ENCODE measurements at places on chromosomes 5 and 9. TPM values are rescaled to one million over a fixed set of nuclear protein-coding genes. Genes with fewer than 3 reads are reported as not detected.

DNA sequence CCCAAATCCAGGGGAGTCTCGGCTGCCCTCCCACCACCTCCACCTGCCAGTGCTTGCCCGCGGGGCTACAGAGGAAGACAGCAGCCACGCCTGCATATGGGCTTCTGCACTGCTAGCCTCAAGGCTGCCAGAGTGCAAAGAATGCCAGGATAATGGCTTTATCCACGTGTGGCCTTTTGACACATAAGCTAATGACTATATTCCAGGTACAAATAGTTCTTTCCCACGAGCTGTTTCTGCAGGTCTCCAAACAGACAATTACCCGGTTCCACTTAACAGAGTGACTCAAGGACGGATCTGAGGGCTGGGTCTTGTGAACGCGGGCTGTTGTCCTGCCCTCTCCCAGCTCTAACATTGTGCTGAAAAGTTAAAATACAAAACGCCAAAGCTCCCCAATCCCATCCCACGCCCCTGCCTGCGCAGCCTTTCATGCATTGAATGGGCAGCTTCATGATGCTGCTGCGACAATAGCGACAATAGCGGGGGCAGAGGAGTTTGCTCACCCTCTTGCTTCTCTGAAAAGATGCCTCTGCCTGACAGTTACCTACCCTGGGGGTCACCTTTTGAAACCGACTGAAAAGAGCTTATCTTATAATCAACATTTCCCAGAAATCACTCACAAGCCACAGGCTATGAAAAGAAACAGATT is 39.1 kb upstream of the MSH3 start:
- no peak for DNase-seq

- no peak for DNase-seq
These were observed 94.3 kb upstream of the LRRTM2 start for GRCh38 chr5:138969323-138970002.

DNA sequence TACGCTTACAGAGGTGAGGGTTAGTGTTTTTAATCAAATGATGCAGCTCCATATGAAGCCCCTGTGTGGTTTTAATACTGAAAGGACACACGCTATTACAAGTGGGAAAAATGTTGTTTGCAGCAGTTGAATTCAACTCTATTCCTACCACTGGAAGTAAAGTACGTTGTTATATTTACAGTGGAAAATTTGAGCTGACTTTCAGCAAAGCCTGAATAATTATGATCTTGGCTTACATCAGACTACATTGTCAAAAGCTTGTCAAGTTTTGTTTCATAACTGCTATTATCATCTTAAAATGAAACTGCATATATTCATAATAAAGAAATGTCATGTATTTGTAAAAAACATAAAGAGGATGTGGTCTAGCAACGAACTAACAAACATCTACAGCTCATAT is 818.5 kb downstream of the SEMA5A start:
- no peak for DNase-seq

DNA sequence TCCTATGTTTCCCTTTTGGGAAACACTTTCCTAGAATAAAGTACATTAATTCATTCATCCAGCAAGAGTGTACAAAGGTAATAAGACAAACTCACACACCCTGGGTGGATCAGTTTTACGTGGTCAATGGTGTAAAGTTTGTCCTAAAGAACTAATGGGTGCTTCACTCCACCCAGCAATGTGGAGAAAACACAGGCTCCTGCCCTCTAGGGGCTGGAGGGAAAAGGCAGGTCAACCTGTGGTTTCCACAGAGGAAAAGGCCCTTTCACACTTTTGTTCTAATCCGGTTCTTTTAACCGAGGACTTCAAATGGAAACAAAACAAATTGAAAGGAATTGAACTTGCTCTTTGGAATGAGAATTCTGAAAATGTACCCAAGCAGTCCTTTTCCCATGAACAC is 80.9 kb upstream of the SPOCK1 start:
- no peak for DNase-seq

HTR1A gene
- 0.35 TPM for total RNA-seq

Data from renal cortical epithelial cell (primary cell).